Osteoblast (primary cell): ENCODE measurements at places on chromosomes 6 and 20. TPM values are rescaled to one million over a fixed set of nuclear protein-coding genes. Genes with fewer than 3 reads are reported as not detected.

The TRIM40 gene
- total RNA-seq = not detected in 2 replicates

The SLC17A1 gene
- total RNA-seq = not detected in 2 replicates

The RNF144B gene
- 4.4 and 5.8 TPM in 2 replicates for total RNA-seq

The PRIM2 gene
- total RNA-seq = 30.0 and 35.1 TPM in 2 replicates

GRCh38 chr6:87250019-87250418, 72.4 kb upstream of the SMIM8 start:
- DNase-seq = no peak

The DCDC2 gene
- total RNA-seq = under 0.01 TPM in 2 replicates

The ARHGAP40 gene
- total RNA-seq = not detected in 2 replicates

The SNAP25 gene
- 1.8 TPM in 2 replicates for total RNA-seq

DNA sequence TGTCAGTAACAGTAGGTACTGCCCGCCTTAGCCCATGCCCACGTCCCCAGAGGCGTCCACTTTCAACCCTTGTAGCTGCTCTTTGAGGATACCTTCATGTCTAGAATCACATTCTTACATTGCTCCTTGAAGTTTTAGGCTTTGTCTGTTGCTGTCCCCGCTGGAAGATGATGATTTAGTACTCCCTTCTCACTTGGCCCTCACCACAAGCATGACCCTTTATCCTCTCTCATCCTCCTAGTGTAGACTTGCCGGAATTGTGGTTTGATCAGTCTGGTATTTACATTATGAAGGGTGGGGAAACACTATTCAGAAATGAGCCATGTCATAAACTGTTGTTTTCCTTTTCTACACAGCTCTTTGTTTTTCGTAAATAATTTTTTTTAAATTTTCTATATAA, 87.4 kb downstream of the ARID1B start:
- no peak for DNase-seq

GRCh38 chr6:65819152-65819551, 112.1 kb upstream of the EYS start:
- no peak for DNase-seq

DNA sequence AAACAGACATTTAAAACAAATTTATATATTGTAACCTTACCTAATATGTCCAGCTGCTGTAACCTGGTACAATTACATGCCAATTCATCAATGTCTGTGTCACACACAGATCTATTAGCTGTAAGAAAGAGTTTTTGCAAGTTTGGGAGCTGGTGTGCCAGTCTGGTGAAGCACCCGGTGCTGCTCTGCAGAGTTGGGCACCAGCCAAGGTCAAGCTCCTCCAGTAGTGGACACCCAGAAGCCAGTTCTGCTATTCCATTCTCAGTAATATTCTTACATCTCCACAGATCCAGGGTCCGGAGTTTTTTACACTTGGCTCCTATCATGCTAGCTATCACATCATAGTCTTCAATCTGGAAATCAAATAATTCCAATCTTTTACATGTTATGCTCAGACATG, 41.0 kb downstream of the POU3F2 start:
- no peak for DNase-seq

DNA sequence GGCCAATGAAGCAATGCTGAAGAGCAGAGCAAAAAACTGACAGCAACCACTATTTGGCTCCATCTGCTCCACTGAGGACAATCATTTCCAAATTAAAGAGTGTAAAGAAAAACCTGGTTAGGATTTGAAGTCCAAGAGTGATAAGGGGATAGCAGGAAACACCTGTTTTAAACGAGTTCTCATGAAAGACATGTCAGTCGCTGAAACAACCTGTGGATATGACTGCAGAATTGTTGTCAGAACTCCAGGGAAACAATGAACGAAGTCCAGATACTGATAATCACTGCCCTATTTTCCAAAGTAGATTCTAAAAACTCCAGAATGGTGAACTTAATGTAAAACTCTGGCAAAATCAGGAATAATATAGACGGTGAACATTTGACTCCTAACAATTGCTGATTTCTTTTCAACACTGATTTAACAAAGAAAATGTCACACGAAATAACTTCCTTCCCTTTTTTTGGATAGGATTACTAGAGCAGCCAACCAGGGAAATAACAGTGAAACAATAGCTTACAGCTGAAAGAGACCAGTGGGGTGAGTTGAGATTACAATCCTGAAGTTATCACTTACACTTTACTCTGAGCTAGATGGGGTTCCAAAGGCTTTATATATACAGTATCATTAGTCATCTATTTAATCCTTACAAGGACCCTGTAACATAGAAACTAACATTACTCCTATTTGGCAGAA, 83.7 kb downstream of the ELOVL5 start:
- no peak for DNase-seq

DNA sequence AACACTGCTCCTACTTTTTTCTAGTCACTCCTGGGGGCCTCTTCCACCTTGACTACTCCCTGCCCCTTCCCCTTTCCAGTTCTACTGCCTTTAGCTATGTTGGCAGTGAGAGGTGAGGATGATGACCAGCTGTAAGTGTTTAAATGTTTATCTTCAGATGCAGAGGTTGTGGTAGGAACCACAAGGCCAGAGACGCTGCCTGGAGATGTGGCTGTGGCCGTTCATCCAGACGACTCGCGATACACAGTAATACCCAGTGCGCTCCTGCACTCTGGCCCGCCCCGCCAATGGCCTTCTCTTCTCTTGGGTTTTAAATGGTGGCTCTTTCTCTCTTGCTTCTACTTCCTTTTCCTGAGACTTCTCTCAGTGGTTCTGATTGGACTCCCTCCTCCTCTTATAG, 4.6 kb downstream of the VARS2 start:
- DNase-seq = peak; percentile 36

DNA sequence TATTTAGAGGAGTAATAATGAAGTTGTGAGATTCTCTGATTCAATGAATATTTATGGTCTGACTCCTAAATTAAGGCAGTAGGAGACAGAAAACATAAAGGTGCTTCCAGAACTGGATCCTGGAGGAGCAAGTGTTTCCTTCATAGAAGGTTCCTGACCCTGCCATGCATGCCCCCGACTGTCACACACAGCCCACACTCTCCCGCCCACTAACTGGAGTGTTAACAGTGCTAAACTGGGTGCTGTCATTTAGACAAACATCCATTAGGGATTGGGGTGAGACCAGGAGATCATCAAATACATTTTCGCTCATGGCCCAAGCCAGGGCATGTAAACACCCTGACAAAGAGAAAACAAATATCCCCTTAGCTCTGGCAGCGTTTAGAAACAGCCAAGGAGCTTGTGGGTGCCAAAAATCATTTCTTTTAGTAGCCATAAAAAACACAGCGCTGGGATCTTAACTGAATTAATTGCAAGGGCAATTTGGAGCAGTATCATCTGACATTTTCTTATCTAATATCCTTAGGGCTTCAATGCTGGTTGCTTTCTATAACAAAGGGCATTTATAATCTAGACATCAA, 46.8 kb downstream of the INSM1 start:
- DNase-seq = no peak

DNA sequence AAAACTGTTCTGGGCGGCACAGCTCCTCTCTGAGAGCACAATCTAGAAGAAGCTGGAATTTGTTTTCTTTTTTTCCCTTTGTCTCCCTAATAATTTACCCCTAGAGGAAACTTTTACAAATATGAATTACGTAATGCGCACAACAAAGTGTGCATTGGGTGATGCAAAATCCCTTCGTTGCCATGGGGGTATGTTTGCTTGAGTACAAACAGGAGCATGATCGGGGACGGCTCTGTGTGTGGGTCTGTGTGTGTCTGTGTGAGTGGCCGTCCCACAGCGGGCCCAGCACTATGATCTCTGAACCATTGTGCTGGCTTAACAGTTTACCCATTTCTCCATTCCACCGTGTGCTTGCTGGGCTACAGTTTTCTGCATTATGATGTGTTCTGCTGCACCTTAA, 278.2 kb downstream of the CDC5L start:
- DNase-seq = no peak

The FAM229B gene
- 11.6 and 17.4 TPM in 2 replicates for total RNA-seq

- DNase-seq = peak; percentile 56
Observed at GRCh38 chr6:167744681-167745669, 81.7 kb upstream of the AFDN start.

DNA sequence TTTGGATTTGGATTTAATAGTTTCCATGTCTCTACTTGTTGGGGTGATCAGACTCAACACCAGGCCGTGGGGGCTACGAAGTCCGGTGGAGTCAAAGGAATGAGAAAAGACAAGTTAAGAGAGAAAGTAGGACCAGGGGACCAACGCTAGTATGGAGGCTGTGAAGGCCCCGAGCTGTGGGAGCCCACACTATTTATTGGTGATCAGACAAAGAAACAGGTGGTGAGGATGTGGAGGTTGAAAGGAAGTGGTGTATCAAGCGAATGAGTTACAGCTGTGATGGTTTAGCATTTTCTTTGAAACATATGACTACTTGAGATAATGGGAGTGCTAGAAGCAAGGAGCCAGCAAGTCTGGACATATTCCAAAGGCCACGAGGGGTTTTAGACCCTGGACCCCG, 62.4 kb downstream of the AKAP7 start:
- no peak for DNase-seq

The FOXF2 gene
- 1.1 and 2.1 TPM in 2 replicates for total RNA-seq

The GTSF1L gene
- not detected in 2 replicates for total RNA-seq

The HLA-DQB1 gene
- total RNA-seq = under 0.01 and 6.5 TPM in 2 replicates

The KCNB1 gene
- under 0.01 TPM in 2 replicates for total RNA-seq

The TMEM244 gene
- total RNA-seq = not detected in 2 replicates

The ENPP1 gene
- total RNA-seq = 16.3 and 20.3 TPM in 2 replicates

GRCh38 chr6:13094781-13095425, 233.4 kb downstream of the TBC1D7 start:
- DNase-seq = no peak

The MMP24 gene
- 0.88 and 1.1 TPM in 2 replicates for total RNA-seq

The XRN2 gene
- total RNA-seq = 124 and 125 TPM in 2 replicates

GRCh38 chr6:19723545-19723944, 113.6 kb upstream of the ID4 start:
- DNase-seq = peak; percentile 58

- DNase-seq = no peak
Observed at GRCh38 chr20:58538752-58539151, 23.6 kb upstream of the APCDD1L start.

GRCh38 chr6:166615059-166615770, 11.8 kb downstream of the RPS6KA2 start:
- DNase-seq = no peak

DNA sequence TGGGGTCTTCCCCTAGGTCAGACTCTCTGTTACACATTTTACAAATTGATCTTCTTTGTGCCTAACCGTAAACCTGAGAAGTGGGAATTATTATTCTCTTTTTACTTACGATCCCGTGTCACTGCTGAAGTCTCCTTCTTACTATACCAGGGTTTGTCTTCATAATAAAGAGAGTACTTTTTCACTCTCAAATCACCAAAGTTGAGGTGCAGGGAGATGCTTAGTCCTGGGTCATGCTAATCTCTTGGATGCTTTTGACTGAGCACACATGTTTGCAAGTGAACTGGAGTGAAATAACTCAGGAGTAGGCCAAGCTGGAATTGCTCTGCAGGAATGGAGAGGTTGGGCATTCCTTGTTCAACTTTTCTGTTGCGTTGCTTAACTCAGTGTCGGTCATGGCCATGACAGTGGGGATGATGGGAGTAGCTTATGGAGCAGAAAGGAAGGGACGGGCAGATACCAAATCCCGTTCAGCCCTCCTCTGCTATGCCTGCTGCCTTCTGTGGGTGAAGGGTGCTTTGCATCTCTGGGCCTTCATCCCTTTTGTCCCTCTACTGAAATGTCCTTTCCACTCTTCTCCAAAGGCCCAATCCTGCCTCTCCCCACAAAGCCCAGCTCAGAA, 15.2 kb upstream of the TAGAP start:
- no peak for DNase-seq

DNA sequence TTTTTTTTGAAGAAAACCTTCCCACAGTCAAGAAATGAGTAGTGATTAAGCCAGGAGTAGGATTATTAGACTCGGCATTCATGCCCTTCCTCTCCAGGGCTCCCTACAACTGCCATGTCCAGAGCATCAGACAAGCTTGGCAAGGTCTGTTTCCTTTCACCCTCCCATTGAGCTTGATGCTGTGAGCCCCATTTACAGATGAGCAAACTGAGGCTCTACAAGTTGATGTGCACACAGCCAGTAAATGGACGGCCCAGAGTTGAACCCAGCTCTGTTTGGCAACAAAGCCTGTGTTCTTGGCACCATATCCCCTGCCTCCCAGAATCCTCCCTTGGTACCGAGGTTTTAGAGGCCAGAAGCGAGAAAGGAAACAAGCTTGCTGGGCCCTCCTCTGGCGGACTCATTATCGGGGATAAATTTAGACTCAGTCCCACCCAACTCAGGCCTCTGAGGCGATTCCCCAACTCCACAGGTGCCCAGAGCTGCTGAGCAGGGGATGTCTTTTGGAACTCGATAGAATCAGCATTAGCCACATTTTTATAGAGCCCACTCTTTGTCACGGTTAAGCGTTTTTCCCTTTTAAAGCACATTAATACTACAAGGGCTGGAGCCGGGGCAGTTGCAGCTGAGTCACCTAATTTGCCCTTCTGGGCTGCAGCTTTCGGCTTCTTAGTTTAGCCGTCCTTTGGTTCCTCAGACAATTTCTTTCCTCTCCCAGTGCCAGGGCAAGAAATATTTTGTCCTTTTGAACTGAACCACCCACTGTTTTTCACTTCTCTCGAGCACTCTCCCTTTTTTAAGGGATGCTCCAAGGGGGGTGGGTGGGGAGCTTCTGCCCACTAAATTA, 23.0 kb upstream of the NFATC2 start:
- DNase-seq = no peak

The FAM184A gene
- under 0.01 and 0.36 TPM in 2 replicates for total RNA-seq

The TAP1 gene
- total RNA-seq = 42.3 and 43.6 TPM in 2 replicates

DNA sequence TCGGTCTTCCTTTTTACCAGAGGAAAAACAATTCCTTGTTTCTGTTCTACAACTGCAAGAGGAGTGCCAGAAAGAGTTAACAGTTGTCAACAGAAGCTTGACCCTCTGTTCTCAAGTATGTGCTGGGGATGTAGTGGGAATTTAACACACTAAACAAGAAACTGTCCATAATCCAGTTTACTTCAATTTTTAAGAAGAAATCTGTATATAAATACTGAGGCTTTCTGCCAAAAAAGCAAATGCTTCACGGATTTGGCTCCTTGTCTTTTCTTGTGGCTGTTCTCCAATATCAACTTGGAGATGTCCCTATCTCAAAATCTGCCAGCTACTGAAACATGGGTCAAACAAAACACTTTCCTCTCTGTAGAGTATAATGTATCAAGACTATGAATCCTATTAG, 26.8 kb downstream of the REV3L start:
- DNase-seq = no peak

The RIMS4 gene
- total RNA-seq = 0.29 and 0.36 TPM in 2 replicates

GRCh38 chr6:83125425-83125824, 58.0 kb downstream of the DOP1A start:
- DNase-seq = no peak

The CYP24A1 gene
- total RNA-seq = not detected in 2 replicates
